NT2/D1 (cell line): ENCODE measurements at places on chromosomes 7 and 10.

DNA sequence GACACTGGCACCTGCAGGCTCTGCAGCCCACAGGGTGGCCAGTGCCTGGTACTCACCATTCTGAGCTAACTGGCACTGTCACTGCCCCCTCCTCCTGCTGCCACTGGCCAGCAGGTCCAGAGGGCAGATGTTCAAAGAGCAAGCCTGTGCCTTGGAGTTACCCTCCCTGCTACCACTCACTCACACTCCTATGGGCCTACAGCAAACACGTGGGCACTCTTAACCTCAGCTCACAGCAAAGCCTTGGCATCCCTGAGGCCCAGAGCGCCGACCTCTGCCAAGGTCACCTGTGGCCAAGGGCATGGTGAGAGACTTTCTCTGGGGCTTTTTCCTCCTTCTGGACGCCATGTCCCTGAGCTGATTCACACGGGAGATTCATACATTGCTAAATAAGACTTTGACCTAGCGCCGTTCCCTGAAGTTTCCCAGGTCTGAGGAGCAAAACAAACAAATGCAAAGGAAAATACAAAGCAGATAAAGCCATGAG, 270.0 kb upstream of the PPP2R2D start:
- no peak for DNase-seq

DNA sequence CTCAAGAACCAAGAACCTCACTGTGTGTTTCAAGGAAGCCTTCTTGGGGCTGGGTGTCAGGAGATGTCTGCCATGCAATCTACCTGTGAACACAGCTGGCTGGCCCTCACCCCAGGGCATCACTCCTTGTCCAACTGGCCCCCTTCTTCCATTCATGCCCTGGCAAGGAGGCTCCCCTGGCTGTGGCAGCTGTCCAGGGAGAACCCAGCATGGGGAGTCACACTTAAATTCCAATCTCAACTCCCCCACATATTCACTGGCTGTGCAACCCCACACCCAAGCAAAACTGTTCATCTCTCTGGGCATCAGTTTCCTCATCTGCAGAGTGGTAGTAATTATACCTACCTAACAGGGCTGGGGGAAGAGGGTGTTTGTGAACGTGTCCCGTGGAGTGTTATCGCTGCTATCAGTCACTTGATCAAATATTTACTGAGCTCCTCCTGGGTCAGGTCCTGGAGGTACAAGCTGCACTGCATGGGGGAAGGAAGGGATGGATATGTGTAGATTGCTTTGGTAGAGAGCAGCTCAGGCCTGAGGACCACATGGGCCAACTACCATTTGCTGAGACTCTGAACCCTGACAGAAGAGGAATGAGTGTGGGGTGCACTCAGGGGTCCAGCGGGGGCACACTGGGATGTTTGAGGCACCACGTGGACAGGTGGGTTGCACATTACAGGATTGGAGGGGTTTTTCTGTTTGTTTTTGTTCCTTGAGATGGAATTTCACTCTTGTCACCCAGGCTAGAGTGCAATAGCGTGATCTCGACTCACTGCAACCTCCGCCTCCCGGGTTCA, 2.1 kb upstream of the GPRIN2 start:
- DNase-seq, result no peak

- no peak for DNase-seq
Observed at GRCh38 chr10:15801641-15802040, 58.7 kb downstream of the MINDY3 start.

DNA sequence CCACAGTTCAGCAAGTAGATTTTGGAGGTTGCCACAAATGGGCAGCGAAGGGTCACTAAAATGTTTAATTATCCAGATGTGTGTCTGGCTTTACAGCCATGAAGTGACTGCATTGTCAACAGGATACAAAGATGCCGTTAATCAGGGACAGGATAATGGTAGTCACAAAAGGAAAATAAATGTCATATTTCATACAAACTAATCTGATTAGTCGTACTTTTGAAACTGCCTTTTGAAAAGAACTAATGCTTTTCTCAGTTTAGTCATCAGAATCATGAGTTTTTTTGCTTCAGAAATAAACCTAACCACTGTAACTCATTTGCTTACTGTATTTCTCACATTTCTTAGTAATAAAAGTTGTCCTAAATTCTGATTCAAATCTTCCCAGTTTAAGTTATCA, 22.2 kb upstream of the WNT16 start:
- DNase-seq, result no peak

DNA sequence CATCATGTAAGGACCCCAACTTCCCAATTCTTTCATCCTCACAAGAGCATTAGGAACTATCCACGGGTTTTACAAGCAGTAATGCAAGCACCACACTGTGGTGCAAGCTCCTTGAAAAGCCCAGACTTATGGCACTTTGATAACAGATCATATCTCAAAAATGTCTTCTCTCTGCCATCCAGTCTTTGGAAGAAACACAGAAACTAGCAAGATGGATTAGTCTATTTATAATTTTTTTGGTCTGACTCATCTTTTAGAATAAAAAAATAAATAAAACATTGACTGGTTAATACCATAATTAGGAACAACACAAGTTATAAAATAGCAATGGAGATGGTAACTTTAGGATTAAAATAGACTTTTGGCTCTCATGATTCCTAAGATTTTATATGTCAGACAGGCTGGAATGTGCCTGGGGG, 49.0 kb upstream of the CALD1 start:
- DNase-seq, result no peak

- DNase-seq, result no peak
Observed at GRCh38 chr10:105585171-105585570, 944.1 kb downstream of the SORCS3 start.

GRCh38 chr10:104641937-104642657, 1.0 kb downstream of the SORCS3 start:
- DNase-seq, result no peak

DNA sequence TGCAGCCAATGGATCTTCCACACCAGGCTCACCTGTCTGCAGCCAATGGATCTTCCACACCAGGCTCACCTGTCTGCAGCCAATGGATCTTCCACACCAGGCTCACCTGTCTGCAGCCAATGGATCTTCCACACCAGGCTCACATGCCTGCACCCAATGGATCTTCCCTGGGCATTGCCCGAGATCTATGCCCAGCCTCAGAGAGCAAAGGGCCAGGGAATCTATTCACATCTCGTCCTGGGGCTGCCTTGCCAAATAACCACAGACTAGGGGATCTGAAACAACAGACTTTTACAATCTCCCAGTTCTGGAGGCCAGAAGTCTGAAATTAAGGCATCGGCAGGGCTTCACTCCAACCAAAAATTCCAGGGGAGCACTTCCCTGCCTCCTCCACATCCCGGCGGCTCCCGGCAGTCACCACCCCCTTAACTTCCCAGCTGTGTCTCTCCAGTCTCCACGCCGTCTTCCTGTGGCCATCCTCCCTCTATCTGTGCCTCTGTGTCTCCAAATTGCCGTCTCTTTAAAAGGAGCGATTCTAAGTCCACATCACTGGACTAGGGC, 92.4 kb upstream of the PPP2R2D start:
- no peak for DNase-seq

DNA sequence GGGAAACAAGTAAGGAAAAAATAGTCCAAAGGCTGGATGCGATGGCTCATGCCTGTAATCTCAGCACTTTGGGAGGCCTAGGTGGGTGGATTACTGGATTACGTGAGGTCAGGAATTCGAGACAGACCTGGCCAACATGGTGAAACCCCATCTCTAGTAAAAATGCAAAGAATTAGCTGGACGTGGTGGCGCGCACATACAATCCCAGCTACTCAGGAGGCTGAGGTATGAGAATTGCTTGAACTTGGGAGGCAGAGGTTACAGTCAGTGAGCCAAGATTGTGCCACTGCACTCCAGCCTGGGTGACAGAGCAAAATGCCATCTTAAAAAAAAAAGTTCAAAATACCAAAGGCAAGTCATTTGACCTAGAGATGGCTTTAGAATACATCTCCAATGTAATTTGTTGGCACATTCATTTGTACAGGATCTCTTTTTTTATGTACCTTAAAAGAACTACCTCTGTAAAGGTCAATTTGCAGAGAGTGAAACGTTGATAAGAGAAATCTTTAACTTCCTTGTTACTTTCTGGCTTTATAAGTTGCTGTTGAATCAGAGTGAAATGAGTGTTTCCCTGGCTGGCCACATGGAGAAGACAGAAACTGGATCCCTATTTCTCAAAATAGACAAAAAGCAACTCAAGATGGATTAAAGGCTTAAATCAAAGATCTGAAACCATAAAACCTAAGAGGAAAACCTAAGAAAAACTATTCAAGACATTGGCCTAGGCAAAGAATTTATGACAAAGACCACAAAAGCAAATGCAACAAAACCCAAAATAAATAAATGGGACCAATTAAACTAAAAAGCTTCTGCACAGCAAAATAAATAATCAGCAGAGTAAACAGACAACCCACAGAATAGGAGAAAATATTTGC, 260.7 kb downstream of the KLF6 start:
- no peak for DNase-seq

DNA sequence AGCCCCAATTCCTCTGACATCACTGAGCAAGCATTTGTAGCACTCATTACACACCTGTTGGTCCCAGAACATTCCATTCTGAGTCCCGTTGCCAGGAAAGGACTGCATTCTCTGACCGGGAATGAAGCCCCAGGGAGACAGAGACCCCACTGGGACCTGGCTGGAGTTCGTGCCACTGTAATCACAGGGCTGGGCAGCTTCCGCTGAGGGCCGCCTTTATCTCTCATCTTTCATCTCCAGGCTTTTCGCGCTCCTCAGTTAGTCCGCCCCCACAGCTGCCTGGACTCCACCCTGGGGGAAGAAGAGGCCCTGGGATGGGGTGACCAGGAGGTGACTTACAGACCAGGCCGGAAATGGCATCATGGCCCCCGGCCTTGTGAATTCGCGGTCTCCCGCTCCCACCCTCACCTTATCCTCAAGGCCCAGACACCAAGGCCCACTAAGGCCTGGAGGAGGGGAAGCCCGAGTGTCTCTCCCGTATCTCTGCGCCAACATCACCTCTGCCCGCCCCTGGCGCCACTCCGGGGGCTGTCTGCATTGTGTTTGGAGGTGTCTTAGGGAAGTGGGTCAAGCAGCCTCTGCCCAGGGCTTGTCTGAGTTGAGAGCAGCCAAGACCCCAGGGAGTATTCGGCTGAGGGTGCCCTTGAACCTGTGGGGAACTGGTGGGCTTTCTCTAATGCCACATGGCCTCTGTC, 75.4 kb downstream of the PROSER2 start:
- no peak for DNase-seq

DNA sequence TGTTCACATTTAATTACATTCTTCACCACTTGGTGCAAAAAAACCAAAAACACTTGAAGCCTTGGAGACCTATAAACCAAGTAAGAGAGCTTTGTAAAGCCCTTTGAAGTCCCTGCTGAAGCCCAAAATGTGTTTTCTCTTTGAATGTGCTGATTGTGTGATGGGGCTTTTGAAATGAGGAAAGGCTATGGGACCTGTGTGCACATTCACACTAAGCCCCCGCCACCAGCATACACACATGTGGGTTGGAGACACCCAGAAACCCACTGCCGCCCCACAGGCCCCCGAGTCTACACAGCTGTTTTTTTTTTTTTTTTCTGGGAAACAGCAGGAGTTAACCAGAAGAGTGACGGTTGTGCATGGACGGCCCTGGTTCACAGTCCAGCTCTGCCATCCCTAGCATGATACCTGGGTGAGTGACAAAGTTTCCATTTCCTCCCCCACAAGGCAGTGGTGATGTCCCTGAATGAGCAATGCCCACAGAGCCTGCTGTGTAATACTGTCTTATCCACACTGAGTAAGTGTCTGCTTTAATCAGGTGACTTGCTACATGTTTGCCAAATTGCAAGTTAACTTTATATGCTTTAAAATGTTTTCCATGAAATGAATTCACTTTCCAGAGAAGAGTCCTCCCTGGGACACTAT, 154.6 kb upstream of the GDF10 start:
- no peak for DNase-seq

- DNase-seq, result no peak
Observed at GRCh38 chr10:85849315-85849714, 517.3 kb downstream of the GRID1 start.

DNA sequence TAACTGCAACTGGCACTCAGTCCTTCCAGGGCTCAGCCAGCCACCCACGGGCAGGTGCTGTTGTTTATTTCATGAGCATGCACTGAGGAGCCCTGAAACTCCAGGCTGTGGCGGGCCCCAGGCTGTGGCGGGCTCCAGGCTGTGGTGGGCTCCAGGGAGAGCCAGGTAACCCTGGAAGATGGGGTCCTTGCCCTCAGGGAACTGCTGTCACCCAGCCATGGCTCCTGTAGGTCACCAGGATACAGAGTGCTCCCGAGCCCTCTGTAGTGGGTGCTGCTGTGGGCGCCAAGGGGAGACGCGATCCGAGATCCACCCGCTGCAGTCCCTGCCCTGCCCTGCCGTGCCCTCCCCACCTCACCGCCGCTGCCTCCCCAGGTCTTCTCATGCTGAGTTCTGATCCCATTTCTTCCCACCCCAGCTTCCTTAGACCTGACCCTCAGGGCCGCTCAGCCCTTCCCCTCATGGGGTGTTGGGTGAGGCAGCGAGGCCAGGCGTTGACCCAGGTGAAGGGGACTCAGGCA, 29.6 kb downstream of the LRRC27 start:
- no peak for DNase-seq

GRCh38 chr7:135333200-135333599, 99.6 kb downstream of the STRA8 start:
- no peak for DNase-seq

GRCh38 chr10:1661859-1662437, 75.4 kb downstream of the ADARB2 start:
- no peak for DNase-seq

DNA sequence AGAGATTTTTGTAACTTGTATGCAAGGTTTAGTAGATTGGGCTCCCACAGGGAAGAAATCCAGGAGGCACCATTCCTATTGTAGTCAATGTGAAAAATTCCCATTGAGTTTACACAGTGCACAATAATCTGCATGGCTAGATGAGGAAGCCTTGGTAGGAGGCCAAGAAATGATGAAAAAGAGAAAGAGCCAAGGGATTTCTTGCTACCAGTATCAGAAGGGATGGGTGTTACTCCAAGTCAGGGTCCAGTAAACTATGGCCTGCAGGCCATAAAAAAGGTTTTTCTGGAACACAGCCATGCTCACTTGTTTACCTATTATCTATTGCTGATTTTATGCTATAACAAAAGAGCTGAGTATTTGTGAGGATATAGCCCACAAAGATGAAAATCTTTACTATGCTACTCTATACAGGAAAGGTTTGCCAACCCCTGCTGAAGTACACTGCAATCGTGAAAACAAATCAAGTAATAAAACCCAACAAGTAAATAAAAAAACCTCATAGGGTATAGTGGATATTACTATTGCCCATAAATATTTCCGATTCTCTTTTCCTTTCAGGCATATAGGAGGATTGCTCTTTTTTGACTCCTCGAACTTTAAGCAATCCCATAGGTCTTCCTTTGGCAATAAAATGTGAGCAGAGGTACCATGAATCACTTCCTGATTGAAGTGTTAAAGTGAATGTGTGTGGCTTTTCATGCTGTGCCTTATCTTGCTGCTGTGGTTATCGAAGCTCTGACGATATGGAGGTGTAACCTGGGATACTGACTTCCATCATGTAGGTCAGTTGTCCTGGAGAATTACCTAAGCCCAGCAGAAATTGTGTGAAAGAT, 256.3 kb upstream of the MAGI2 start:
- DNase-seq, result no peak

GRCh38 chr7:140726281-140726680, 29.8 kb downstream of the NDUFB2 start:
- peak; percentile 15 for DNase-seq

- no peak for DNase-seq
Observed at GRCh38 chr10:93160140-93160539, 86.4 kb downstream of the CYP26A1 start.
